Stomach (tissue), 19 donors: ENCODE measurements at places on chromosomes 6 and 20. TPM values are rescaled to one million over a fixed set of nuclear protein-coding genes. Genes with fewer than 3 reads are reported as not detected.

GSTA2 gene
- polyA plus RNA-seq, result 4.9 TPM

AGER gene
- 16.9 TPM for polyA plus RNA-seq

GRCh38 chr6:13766201-13766634, 48.1 kb downstream of the MCUR1 start:
- DNase-seq, result no peak

GRCh38 chr6:111301946-111302345, 181.1 kb downstream of the REV3L start:
- DNase-seq, result no peak
